ENCODE measurements at places on chromosomes 16 and 17.

GRCh38 chr16:84144209-84144858, 643 bp downstream of the HSDL1 start:
- peak; percentile 59 for DNase-seq

GRCh38 chr16:10729104-10730048, 14.3 kb upstream of the NUBP1 start:
- no peak for DNase-seq

DNA sequence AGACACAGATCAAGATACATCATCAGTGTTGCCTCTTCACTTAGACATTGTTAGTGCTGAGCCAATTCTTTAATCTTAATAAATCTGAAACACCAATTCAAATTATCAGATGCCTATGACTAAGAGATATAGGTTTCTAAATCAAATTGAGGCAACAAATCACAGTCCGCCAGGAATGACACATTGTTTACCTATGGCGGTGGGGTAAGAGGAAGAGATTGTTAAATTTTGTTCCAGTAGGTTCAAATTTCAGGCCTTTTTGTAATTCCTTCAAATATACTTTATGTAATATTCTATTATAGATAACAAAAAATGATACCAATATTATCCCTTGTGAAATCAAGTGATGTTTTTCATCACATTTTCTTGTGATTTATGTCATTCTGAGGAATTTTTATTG, 145.9 kb downstream of the CDH8 start:
- DNase-seq: no peak

DNA sequence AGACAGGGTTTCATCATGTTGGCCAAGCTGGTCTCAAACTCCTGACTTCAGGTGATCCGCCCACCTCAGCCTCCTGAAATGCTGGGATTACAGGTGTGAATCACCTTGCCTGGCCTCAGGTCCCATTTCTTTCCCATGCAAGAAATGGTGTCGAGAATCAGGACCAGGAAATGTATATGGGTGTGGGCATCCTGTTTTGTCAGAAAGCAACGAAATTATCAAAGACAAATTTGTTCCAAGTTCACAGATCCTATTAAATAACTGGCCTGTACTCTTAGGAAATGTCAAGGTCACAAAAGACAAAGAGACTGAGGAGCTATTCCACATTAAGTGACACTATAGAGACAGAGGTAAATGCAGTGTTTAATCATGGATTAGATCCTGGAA, 17.1 kb upstream of the ST6GALNAC1 start:
- no peak for DNase-seq

- no peak for DNase-seq
Measured at GRCh38 chr16:87838643-87839541, 30.4 kb downstream of the SLC7A5 start.

- DNase-seq: no peak
Measured at GRCh38 chr16:72482695-72483094, 310.7 kb upstream of the PMFBP1 start.

- DNase-seq: no peak
Measured at GRCh38 chr17:73393962-73394361, 82.2 kb upstream of the CDC42EP4 start.

DNA sequence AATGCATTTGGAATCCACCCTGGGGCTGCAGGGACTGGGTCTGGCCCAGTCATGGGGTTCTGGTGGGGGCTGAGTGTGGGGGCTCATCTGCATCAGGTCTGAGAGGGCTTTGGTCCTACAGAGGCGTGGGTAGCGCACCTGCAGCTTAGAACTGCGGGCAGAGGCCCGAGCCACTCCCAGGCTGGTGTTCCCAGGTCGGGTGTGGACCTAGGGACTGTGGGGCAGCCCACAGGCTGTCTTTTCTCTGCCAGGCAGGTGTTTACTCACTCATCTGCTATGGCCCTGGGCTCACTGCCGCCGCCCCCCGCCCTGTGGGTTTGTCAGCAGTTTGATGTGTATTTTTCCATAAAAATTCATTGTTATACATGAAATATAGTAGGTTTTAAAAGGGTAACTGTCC, 27.0 kb upstream of the DOC2B start:
- DNase-seq: no peak

GRCh38 chr16:85387171-85387507, 226.0 kb upstream of the GSE1 start:
- DNase-seq: no peak
